ENCODE measurements at places on chromosomes 7 and 10.

DNA sequence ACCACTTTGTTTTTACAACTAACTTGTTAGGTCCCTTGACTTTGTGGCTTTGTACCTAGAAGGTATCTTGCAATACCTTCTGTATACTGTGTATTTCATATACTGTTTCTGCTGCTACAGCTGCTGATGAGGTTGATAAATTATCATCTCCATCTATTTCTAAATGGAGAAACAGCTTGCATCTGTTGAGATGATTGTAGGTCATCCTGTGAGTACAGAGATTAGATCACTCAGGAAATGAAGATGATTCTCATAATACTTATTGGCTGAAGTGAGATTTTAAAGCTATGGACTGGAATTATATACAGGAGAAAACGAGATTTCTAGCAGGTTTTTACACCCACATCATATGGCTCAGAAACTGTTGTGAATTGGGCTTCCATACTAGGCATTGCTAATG is 280.5 kb downstream of the KCND2 start:
- no peak for ATAC-seq

- peak; percentile 90 for ATAC-seq
Measured at GRCh38 chr7:17234398-17235031, 63.9 kb upstream of the AHR start.

DNA sequence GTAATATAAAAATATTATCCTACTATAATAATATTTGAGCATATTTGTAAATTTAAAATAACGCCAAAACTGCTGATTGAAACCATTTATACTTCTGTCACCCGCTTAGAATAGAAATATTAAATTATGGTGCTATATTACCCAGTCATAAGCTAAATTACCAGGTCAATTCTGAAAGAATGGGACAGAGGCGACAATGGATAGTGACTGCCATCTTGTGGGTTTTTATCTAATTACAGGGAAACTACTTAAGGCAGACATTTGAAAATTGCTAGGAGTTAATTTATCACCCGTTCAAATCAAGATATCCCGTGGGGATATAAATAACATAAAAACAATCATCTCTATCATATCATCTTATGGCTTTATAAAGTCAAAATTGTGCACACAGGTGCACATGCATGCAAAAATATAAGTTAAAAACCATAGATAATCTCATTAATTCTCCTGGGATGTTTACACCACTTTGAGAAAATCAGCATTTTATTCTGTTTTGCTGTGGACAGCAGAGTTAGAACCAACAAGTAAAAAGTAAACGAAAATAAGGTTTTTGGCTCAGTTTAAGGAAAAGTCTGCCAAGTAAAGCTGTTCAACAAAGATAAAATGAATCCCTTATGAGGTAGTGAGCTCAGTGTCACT is 41.3 kb upstream of the HPSE2 start:
- ATAC-seq, result no peak

DNA sequence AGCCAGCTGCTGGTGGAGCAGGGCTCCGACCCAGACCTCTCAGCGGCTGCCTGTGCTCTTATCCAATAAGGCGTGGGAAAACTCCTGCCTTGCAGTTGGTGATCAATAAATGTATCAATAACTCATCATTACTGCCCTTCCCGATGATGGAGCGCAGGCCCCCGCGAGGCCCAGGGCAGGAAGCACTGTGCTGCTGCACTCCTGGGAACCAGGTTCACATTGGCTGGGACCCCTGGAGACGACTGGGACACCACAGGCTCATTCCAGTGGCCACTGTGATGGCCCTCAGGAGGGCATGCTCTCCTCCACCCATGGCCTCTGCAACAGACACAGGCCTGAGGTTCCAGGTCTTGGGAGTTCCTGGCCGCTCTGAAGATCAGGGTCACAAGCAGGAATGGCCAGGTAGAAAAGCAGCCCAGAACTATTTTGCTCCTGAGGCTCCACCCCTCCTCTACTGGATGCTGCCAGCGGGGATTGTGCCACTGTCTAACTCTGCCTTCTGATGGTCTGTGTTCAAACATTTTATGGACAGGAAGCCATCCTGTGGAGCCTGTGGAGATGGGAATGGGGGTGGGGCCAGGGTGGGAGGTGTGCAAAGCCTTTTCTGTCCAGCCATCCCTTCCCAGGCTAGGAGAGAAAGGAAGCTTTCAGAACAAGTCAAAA is 287.4 kb upstream of the ZMIZ1 start:
- no peak for ATAC-seq

GRCh38 chr10:8726084-8726778 is 671.7 kb downstream of the GATA3 start:
- no peak for ATAC-seq

- peak; percentile 70 for ATAC-seq
Measured at GRCh38 chr7:43700059-43700501, 29.2 kb downstream of the COA1 start.

- ATAC-seq, result no peak
Measured at GRCh38 chr7:1314021-1314907, 81.6 kb downstream of the UNCX start.

DNA sequence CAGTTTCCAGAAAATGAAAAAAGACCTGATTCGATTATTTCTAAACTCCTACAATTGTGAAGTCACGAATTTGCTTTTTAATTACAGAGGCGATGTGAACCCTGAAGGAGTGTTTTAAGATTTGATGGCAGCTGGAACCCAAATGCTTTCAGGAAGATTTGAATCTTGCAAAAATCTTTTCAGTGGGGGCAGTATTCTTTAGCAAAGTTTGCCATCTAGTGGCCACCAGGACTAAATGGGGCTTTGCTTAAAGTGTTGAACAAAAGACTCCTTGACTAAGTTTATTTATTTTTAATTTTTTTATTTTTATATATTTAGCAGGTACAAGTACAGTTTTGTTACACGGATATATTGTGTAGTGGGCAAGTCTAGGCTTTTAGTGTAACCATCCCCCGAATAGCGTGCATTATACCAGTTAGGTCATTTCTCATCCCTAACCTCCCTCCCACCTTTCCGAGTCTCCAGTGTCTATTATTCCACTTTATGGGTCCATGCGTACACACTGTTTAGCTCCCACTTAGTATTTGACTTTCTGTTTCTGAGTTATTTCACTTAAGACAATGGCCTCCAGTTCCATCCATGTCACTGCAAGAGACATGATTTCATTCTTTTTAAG is 98.8 kb downstream of the CACNB2 start:
- no peak for ATAC-seq

DNA sequence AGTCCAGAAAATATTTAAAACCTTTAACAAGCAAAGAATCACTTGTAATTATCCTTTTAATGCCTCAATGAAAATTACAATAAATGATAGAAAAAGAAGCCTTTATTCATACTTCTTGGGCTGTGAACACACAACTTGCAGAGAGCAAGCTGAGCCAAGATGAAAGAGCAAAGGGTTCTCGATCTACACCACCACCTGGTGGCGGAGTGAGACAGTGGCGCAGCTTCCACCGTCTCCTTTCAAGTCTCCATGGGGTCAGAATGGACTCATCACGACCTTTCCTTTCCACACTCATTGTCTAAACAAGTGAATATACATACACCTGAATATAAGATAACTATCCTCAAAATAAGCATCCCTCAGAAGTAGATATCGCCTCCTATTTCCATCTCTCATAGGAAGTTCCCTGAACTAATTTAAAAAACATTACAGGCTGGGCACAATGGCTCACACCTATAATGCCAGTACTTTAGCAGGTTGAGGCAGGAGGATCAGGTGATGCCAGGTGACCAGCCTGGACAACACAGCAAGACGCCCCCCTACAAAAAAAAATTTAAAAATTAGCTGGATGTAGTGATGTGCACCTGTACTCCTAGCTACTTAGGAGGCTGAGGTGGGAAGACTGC is 40.7 kb downstream of the ATE1 start:
- ATAC-seq, result peak; percentile 86

- ATAC-seq, result no peak
Measured at GRCh38 chr7:3995187-3995586, 686.9 kb upstream of the FOXK1 start.

GRCh38 chr7:100119970-100120732 is 717 bp downstream of the CNPY4 start:
- ATAC-seq, result peak; percentile 33

DNA sequence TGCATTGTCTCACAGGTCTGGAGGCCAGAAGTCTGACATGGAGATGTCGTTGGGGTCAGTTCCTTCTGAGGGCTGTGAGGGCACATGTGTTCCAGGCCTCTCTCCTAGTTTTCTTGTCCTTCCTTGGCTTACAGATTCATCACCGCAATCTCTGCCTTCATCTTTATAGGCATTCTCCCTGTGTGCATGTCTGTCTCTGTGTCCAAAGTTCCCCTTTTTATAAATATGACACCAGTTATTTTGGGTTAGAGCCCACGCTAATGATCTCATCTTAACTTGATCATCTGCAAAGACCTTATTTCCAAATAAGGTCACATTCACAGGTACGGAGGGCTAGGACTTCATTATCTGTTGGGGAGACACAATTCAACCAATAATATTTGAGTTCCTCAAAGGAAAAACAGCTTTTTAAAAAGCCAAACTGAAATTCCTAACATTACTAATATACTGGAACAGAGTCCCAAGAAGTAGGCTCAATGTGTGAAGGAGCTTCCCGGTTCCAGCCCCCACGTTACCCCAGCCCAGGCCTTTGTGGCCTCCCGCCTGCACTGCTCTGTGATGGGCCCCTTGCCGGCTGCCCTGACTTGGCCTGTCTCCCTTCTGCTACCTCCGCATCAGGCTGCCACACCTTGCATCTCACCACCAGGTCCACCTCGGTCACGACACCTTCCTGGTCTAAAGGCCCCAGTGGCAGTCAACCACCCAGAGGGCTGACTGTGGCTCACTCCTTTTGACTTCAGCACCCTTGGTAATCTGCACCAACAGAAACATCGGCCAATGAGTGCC is 142.7 kb downstream of the KCNMA1 start:
- no peak for ATAC-seq

DNA sequence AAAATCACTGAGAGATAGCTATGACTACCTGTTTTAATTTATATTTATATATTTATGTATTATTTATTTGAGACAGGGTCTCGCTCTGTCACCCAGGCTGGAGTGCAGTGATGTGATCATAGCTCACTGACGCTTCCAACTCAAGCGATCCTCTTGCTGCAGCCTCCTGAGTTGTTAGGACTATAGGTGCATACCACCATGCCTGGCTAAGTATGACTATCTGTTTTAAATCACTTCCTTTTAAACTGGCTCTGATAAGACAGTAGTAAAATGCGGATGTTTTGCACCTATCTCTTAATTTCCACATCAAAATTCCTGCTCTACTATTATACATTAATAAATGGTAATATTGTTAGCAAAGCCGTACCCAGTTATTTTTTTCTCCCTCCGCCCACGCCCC is 41.8 kb downstream of the DNMBP start:
- ATAC-seq, result no peak

- peak; percentile 87 for ATAC-seq
Measured at GRCh38 chr10:21173802-21174714, 276.9 kb upstream of the NEBL start.

DNA sequence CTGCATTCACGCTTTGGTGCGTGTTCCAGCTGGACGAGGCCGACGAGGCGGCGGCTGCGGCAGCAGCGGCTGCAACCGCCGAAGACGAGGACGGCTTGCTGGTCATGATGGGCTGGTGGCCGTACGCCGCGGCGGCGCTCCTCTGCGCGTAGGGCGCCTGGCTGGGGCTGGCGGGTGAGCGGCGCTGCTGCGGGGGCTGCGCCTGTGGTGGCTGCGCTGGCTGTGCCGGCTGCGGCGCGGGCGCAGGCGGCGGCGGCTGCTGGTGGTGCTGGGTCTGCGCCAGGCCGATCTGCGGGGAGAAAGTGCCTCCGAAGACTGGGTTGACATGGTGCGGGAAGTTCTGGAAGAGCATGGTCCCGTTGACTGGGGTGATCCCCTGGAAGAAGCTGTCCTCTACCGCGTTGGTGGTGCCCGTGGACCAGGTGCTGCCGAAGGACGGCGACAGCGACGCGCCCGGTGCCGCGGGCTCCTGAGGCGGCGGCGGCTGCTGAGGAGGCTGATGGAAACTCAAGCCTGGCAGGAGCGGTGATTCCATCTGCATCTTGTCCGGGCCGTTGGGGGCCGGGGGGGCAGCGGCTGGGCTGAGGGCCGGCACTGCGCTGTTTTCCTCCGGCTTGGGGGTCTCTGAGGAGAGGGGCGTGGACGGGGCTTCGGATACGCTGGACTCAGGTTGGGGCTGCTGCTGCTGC is 51.1 kb downstream of the CPEB3 start:
- peak; percentile 47 for ATAC-seq

- no peak for ATAC-seq
Measured at GRCh38 chr10:15510963-15511362, 139.9 kb upstream of the FAM171A1 start.

GRCh38 chr7:45219801-45220435 is 62.3 kb downstream of the RAMP3 start:
- no peak for ATAC-seq

- ATAC-seq, result no peak
Measured at GRCh38 chr7:135971366-135971725, 5.8 kb downstream of the MTPN start.

- no peak for ATAC-seq
Measured at GRCh38 chr7:105940109-105940508, 23.0 kb upstream of the CDHR3 start.

- ATAC-seq, result peak; percentile 24
Measured at GRCh38 chr10:103917302-103918052, 507 bp downstream of the STN1 start.

DNA sequence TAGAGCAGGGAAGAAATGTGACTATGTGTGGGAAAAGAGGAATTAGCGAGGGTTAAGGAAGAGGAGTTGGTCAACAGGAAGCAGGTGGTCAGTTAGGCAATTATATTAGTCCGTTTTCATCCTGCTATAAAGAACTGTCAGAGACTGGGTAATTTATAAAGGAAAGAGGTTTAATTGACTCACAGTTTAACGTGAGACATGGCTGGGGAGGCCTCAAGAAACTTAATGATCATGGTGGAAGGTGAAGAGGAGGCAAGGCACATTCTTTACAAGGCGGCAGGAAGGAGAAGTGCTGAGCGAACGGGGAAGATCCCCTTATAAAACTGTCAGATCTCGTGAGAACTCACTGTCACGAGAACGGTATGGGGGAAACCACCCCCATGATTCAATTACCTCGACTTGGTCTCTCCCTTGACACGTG is 35.0 kb downstream of the RAMP3 start:
- ATAC-seq, result no peak

- no peak for ATAC-seq
Measured at GRCh38 chr10:14459665-14460064, 128.9 kb upstream of the FRMD4A start.

- ATAC-seq, result no peak
Measured at GRCh38 chr7:16822029-16822428, 17.2 kb upstream of the AGR2 start.

Data from esophagus mucosa (tissue), 1 donor.